AG09319 (cell line): ENCODE measurements at places on chromosomes 13 and 19.

- no peak for DNase-seq
Measured at GRCh38 chr19:56161534-56161933, 14.3 kb upstream of the GALP start.

DNA sequence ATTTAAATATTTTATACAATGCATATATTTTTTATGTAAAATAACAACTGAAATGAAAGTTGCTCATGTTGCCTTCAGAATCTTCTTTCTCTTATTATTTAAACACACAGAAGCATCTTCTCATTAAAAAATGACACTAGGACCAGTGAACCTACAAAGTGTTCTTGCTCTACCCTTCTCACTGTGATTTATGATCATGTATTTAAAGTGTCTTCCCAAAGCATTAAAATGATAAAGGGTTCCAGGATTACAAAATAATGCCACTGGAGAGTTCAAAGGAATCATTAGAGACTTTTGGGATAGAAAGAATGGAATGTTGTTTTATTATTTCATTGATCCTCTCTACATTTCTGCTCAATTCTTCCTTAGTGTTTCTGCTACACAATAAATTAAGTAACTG is 643.6 kb upstream of the SLITRK1 start:
- DNase-seq = no peak

DNA sequence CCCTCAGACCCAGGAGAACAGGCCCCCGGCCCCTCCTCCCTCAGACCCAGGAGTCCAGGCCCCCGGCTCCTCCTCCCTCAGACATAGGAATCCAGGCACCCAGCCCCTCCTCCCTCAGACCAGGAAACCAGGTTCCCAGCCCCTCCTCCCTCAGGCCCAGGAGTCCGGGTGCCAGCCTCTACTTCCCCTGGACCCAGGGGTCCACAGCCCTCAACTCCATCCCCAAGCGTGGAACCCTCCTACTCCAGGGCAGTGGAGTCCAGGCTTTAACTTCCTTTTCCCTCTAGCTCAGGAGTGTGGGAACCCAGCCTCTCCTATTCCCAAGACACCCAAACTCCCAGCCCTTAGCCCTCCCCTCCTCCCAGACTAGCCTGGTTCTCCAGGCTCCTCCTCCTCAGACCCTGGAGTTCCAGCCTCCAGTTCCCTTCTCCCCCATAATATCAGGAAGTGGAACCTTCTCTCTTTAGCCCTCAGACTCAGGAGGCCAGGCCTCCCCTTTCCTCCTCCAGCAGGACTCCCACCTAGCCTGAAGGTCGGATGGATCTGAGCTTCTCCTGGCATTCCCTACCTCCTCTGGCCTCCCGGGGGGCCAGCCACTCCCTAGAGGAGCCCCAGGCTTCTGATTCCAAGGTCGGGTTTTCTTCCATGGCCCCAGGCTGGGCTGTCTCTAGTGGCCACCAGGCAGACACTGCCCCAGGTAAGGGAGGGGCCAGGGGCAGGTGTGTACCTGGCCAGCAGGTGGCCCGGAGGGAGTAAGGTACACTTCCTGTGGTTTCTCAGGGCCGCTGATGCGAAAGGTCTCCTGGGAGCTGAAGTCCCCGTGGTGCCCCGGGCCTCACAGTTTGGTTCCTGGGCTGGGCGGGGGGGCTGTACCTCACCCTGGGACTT is at the start of gene TMC4:
Gene TMC4 (minus strand): TSS at position 690 of the 888 bp plus-strand sequence. CDS start 43 bp downstream, at position 647.
- DNase-seq = no peak

GRCh38 chr19:6580313-6580712 is 10.6 kb downstream of the CD70 start:
- DNase-seq = no peak

- DNase-seq = peak; percentile 27
Measured at GRCh38 chr19:10390652-10391286, 10.4 kb upstream of the TYK2 start.

DNA sequence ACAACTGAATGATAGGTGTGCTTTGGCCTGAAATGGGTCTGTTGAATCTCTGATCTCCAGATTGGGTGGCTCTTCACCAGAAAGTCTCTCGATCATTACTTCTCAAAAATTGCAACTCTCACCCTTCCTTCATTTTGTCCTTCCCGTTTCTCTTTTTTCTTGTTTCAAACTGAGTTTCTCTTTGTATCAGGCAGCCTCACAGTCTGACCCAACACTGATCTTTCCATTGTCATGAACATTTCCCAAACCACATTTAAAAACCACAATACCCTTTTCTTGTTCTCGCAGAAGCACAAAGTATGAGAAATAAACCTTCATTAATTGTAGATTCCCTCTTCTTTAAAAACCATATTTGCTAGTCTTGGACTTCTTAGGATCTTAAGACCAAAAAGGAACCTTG is 33.6 kb upstream of the HMGB1 start:
- no peak for DNase-seq

GRCh38 chr13:98648141-98648540 is 71.2 kb upstream of the STK24 start:
- no peak for DNase-seq

GRCh38 chr13:112978561-112979405 is 9.8 kb downstream of the MCF2L start:
- DNase-seq = no peak

GRCh38 chr13:111219950-111220349 is 100.5 kb upstream of the TEX29 start:
- DNase-seq = no peak

DNA sequence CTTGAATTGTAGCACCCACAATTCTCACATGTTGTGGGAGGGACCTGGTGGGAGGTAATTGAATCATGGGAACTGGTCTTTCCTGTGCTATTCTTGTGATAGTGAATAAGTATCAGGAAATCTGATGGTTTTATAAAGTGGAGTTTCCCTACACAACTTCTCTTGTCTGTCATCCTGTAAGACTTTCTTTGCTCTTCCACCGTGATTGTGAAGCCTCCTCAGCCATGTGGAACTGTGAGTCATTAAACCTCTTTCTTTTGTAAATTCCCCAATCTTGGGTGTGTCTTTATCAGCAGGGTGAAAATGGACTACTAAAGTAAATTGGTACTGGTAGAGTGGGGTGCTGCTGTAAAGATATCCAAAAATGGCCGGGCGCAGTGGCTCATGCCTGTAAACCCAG is 215.6 kb downstream of the LIG4 start:
- DNase-seq = no peak

GRCh38 chr13:101267656-101268055 is 148.7 kb downstream of the NALCN start:
- DNase-seq = no peak
